HEK293T (cell line): ENCODE measurements at places on chromosomes 2 and 18.

DNA sequence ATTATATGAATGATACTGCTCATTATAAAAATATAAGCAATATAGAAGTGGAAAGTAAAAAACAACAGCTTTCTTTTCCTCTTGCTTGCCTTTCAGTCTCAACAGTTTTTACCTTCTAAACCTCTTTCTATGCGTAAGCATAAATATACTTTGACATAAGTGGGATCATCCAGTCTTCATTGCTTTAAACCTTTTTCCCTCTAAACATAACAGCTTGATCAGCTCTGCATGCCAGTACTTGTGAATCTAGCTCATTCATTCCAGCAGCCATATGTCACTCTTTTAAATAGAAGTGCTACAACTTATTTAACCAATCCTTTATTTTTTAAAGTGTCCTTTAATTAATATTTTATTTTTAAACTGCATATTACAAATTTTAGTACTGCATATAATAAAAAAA lies 88.1 kb downstream of the TTC27 start:
- no peak for DNase-seq

DNA sequence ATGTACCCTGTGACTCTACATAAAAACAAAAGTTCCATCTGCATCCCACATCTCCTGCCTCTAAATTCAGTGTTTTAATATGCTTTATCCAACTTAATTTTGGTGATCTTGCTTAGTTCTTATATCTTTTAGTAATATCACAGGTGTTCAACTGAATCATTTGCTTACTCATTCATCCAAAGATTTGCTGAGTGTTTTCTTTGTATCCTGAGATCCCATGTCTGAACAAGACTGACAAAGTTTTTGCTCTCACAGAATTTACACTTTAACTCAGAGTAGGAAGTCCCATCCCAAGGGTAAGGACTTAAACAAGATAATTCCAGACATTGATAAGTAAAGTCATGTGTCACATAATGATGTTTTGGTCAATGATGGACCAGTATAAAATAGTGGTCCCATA lies 87.0 kb downstream of the FSIP2 start:
- DNase-seq: no peak

GRCh38 chr2:119694845-119695521 lies 16.0 kb downstream of the TMEM177 start:
- no peak for DNase-seq

DNA sequence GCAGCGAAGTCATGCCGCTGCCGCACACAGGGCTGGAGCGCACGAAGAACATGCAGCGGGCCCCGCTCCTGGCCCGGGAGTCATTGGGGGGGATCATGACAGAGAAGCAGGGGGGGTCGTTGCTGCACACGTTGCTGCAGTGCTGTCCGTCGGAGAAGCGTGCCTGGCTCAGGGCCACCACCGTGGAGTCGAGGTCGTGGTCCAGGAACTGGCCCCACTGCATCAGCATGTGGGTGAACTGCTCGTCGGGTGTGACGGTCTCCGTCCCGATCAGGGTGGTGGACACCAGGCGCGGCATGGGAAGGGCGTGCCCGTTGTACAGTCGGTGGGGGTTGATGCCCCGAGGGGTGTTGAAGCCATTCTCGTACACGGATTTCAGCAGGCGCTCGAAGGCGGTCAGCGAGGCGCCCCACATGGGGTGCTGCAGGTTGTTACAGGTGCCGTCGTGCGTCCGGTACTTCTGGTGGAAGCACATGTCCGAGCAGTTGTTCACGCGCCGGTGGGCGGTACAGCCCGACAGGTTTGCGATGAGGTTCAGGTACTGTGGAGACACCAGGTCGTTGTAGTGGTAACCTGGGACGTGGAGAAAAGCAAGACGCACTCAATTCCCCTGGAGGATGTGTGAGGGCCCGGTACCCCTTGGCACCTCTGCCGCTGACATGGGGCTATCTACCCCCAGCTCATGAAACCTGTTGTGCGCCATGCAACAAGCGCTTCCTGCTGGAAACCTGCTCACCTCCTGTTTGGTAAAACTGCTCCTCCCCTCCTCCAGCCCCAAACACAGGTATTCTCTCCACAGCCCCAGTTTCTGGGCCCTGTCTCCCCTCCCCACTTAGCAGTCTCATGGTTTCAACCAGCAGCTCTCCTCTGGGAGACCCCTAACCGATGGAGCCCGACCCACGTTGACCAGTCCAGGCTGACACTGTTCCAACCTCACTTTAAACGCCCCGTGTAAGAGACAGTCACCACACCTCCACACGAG lies 94.9 kb downstream of the PXDN start:
- DNase-seq: no peak

DNA sequence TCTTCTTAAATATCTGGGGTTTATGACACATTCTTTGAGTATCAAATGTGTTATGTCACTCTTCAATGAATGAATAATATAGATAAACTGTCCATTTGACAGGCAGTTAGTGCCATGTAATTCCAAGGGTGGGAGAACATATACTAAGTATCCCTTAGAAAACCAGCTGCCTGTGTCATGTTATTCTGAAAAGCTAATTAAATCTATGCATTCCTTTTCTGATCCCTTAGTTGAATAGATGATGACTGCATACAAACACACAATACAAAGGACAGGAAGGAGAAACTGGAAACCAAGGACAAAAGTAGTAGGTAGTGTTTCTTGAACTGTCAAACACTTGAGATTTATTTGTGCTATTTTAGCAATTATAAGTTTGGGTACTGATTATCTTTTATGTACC lies 8.3 kb downstream of the ARHGAP28 start:
- no peak for DNase-seq

GRCh38 chr2:188326669-188327301 lies 35.1 kb downstream of the GULP1 start:
- no peak for DNase-seq

GRCh38 chr2:207083361-207084110 lies 82.2 kb downstream of the KLF7 start:
- DNase-seq: no peak

DNA sequence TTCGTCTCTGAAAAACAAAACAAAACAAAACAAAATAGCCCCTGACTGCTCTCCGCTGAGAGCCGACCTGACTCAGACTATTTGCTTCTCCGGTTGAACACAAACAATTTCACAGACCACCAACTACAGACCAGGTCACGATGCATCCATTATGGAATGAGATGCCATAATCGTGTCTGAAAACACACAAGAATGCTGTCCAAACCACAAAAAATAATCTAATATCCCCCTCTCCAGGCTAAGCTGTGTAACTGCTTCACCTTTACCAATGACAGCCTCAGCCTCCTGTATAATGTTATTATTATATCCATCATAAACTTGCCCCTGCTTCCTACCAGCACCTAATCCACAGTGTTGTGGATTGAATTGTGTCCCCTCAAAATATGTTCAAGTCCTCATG lies 114.7 kb downstream of the DNAH6 start:
- peak; percentile 60 for DNase-seq

DNA sequence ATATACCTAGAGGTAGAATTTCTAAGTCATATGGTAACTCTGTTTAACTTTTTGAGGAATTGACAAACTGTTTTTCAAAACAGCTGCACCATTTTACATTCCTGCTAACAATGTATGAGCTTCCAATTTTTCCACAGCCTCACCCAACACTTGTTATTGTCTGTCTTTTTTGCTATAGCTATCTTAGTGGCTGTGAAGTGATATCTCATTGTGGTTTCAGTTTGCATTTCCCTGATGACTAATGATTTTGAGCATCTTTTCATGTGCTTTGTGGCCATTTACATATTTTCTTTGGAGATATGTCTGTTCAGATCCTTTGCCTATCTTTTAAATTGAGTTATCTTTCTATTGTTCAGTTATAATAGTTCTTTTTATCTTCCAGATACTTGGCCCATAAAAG lies 273.8 kb downstream of the AGPS start:
- no peak for DNase-seq

- DNase-seq: no peak
Measured at GRCh38 chr2:176237456-176237855, 31.8 kb upstream of the MTX2 start.

DNA sequence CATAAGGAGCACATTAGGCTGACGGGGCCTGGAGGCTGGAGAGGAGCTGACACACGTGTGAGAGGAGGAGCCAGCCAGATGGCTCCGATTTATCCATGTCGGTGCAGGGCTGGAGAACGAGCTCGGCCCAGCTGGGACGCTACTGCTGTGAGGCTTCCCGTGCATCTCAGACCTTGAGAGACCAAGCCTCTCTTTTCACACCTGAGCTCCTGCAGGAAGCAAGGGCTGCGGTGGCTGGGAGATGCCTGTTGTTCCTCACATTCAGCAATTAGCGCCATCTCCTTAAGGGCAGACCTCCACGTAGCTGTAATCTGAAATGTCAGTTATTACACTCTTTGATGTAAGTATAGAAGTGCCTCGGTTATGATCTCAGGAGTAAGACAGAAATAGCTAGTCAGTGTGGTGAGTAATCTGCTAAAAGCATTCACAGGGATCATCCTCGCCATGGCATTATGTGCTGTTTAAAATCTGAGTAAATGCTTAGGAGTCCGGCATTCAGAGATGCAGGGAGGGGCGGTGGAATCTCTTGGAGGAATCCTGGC lies 107.9 kb downstream of the PRKCE start:
- DNase-seq: no peak

DNA sequence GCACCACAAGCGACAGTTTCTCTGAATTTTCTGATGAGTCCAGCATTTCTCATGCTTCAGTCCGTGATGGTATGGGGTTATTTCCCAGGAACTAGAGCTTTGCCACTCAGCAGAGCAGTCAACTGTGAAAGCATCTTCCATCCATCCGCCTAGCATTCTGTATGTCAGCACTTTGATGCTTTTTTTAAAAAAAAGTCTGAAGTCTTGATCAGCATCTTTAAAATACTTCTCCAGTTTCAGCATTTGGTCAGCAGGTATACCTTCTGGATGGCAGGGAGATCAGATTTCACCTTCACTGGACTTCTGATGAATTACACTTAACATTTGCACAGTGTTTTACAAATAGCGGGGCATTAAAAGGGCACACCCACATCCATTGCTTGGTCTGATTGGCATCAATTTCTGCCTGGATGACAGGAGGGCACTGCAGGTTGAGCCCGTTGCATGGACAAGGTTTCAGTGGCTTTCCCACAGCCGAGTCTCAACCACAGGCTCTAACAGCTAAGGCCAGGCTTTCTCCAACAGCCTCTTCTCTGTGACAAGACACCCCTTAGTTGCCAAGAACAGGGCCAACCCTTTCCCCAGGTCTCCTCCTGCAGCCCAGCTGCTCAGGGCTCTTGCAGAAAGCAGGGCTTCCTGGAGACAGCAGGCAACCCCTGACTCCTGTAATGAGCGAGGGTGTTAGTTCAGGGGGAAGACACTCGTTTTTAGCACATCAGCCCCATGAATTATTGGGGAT lies 54.0 kb downstream of the EMILIN2 start:
- DNase-seq: no peak

- no peak for DNase-seq
Measured at GRCh38 chr2:236985761-236986339, 99.8 kb upstream of the COPS8 start.

DNA sequence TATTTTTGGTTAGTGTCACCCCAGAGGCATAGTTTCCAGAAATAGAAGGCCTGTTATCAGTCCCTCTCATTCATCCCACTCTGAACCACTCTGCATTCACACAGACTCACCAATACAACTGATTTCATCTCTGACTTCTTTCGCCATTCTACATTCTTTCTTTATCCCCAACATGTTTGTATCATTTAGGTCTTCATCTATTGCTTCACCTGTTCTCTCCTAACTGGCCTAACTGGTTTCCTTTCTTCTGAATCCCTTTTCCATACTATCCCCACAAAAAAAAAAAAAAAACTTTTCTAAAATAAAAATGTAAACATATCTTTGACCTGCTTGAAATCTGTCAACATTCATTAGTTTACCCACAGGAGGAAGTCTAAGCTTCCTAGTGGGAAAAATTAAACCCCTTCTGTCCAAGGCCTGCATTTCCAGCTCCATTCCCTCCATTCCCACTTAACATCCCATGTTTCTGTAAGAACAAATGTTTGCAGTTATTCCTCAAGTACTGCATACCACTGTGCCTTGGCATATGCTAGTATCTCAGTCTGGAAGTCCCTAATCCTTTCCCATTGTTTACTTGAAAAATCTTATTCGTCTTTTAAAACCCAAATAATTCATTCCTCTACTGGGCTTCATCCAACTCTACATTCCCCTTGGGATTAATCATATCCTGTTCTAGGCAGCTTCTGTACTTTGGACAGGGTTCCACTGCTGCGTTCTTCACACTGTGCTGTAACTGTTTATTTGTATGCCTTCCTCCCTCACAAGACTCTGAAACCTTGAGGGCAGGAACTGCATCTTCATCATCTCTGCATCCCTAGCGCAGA lies 68.5 kb downstream of the FIGN start:
- DNase-seq: no peak

- no peak for DNase-seq
Measured at GRCh38 chr2:86636842-86637241, 13.2 kb upstream of the RNF103 start.

DNA sequence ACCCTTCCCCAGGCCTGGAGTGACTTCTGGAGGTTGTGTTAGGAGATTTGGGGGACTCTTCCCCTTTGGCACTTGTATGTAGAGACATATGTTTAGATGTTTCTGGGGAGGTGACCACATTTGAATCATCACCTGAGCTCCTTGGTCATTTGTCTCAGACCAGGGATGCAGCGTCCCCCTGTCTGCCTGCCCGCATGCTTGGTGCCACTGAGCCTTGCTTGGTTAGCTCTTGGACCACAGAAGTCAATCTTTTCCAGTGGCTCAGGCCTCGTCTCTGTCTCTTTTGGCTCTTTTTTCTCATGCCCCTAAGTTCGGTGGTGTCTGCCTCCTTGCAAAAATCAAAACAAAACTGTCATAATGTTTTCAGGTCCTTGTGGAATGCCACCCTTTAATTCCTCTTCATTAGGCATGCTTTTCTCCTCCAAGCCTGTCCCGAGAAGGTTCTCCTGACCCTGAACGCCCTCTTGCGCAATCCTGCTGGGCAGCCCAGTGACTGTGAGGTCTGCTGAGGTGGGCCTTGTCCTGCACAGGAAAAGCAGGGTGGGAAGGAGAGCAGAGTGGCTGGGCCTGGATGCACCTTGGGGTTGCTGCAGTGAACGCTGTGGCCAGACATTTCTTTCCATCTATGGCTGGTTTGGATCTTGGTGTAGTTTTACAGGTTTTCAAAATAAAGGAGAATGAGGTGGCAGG lies 24.9 kb downstream of the GLI2 start:
- DNase-seq: no peak

DNA sequence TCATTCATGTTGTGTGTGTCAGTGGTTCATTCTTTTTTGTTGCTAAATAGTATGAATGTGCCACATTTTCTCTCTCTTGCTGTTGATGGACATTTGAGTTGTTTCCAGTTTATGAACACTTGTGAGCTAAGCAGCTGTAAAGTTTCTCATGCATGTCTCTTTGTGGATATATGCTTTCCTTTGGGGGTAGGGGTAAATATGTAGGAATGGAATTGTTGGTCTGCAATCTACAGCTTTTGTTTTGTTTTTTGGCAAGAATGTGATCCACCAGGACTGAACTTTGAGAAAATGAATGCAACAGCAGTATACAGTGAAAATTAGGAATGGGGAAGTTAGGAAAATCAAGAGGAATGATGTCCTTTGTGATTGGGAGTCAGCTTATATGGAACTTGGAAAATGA lies 226.3 kb downstream of the CDCA7 start:
- no peak for DNase-seq
